ENCODE measurements at places on chromosomes 16 and 17. TPM values are rescaled to one million over a fixed set of nuclear protein-coding genes. Genes with fewer than 3 reads are reported as not detected.

The CCL16 gene
- total RNA-seq, result not detected

The ZFP3 gene
- 0.43 TPM for total RNA-seq

The FN3K gene
- total RNA-seq, result 6.6 TPM

The NPIPB12 gene
- 20.5 TPM for total RNA-seq

The NPTX1 gene
- under 0.01 TPM for total RNA-seq

The ABCA9 gene
- not detected for total RNA-seq

The IGF2BP1 gene
- total RNA-seq, result 0.24 TPM

The PCGF2 gene
- total RNA-seq, result 4.0 TPM

The SCGB1C2 gene
- total RNA-seq, result not detected

The GPR142 gene
- not detected for total RNA-seq

The SCN4A gene
- total RNA-seq, result not detected

The ZP2 gene
- not detected for total RNA-seq

The GCGR gene
- total RNA-seq, result not detected

The PPM1E gene
- total RNA-seq, result under 0.01 TPM

The CA5A gene
- not detected for total RNA-seq

The AMZ2 gene
- 92.8 TPM for total RNA-seq

The SUMO2 gene
- 101 TPM for total RNA-seq

The CBX4 gene
- total RNA-seq, result 42.8 TPM
